MCF 10A (cell line): ENCODE measurements at places on chromosomes 5 and 9. TPM values are rescaled to one million over a fixed set of nuclear protein-coding genes. Genes with fewer than 3 reads are reported as not detected.

The PRRX2 gene
- not detected in 2 replicates for total RNA-seq

GRCh38 chr5:35024911-35025510 lies 22.7 kb downstream of the AGXT2 start:
- H3K27ac ChIP-seq: no peak overlapping the region
- H3K4me3 ChIP-seq: no peak overlapping the region
- peaks cover 10% of the 10 kb centered on the region for H3K27me3 ChIP-seq
- H3K36me3 ChIP-seq: no peaks in the 10 kb centered on the region
- H3K4me1 ChIP-seq: peaks cover 6% of the 10 kb centered on the region

DNA sequence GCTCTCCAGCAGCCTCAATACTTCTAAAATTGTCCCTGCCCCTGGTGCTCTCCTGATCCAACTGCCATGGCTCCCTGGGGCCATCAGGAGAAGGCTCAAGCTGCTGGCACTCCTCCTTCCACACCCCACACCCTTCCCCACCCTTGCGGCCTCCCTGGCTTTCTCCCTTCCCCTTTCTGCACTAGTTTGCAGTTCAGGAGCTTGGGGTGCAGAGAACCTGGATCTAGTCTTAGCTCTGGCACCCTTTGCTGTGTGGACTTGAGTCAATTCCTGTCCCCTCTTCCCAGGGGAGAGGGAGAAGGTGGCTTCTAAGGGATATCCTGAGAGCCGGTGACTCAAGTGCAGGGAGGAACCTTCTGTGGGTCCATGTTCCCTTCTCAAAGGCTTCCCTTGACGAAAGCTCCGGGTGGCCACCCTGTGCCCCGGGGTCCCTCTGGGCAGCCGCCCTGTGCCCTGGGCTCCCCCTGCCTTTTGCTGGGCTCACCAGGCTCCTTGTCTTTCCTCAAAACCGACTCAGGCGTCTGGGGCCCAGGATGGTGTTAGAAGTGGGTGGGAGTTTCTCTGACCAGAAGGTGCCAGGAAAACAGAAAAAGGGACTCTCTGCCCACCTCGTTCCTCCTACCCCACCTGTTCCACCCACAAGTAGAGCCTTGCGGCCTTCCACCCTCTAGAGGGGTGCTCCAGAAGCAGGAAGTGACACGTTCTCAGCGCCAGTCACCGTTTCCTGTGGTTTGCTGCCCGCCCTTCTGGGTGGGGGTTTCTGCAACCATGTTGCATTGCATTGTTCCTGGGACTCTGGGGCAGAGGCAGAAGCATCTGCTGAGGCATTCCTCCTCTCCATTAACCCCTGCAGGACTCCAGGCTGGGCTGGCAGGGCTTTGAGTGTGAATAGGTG lies 15.0 kb downstream of the GLIPR2 start:
- no peak overlapping the region for H3K27ac ChIP-seq
- no peaks in the 10 kb centered on the region for H3K27me3 ChIP-seq
- H3K4me1 ChIP-seq: no peaks in the 10 kb centered on the region
- H3K4me3 ChIP-seq: no peak overlapping the region

GRCh38 chr5:62043289-62044280 lies 262.4 kb upstream of the KIF2A start:
- H3K27ac ChIP-seq: no peak overlapping the region
- H3K4me1 ChIP-seq: no peaks in the 10 kb centered on the region
- DNase-seq: no peak
- peaks cover 6% of the 10 kb centered on the region for H3K36me3 ChIP-seq
- H3K4me3 ChIP-seq: no peak overlapping the region

DNA sequence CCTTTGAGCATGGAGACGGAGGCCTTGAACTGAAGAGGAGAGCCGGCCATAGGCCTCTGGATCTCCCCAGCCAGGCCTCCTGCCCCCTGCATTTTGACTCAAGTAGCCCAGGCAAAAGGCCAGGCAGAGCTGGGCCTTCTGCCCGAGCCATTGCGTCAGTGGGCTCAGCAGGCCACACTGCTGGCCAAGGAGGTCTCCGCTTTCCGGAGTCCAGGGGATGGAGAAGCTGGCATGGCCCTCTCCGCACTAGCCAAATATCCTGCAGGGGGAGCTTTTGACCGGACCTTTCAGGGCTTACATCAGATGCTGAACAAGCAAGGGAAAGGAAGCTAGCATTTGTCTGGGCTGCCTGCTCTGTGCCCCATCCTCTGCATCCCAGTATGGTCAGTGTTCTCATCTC lies 386.8 kb downstream of the TRIM36 start:
- H3K36me3 ChIP-seq: no peaks in the 10 kb centered on the region
- DNase-seq: peak; percentile 8
- H3K4me1 ChIP-seq: no peaks in the 10 kb centered on the region
- no peak overlapping the region for H3K27ac ChIP-seq

GRCh38 chr5:82182662-82183061 lies 95.5 kb downstream of the RPS23 start:
- no peaks in the 10 kb centered on the region for H3K36me3 ChIP-seq
- no peak overlapping the region for H3K4me3 ChIP-seq
- H3K27me3 ChIP-seq: no peaks in the 10 kb centered on the region
- no peak overlapping the region for H3K27ac ChIP-seq
- peaks cover 15% of the 10 kb centered on the region for H3K4me1 ChIP-seq
- DNase-seq: no peak

- H3K4me1 ChIP-seq: no peaks in the 10 kb centered on the region
- H3K27ac ChIP-seq: no peak overlapping the region
- no peak for DNase-seq
- H3K4me3 ChIP-seq: no peak overlapping the region
- no peaks in the 10 kb centered on the region for H3K36me3 ChIP-seq
Measured at GRCh38 chr5:136853971-136854370, 488.6 kb upstream of the TRPC7 start.

GRCh38 chr5:94310833-94311232 lies 307.6 kb downstream of the KIAA0825 start:
- DNase-seq: no peak
- no peaks in the 10 kb centered on the region for H3K27me3 ChIP-seq
- no peaks in the 10 kb centered on the region for H3K36me3 ChIP-seq
- no peak overlapping the region for H3K4me3 ChIP-seq

GRCh38 chr5:9789777-9790176 lies 159.6 kb upstream of the TAS2R1 start:
- H3K27me3 ChIP-seq: peaks cover 13% of the 10 kb centered on the region
- no peak for DNase-seq
- H3K4me1 ChIP-seq: no peaks in the 10 kb centered on the region
- H3K4me3 ChIP-seq: no peak overlapping the region
- no peak overlapping the region for H3K27ac ChIP-seq
